ENCODE measurements at places on chromosomes 1 and 21.

DNA sequence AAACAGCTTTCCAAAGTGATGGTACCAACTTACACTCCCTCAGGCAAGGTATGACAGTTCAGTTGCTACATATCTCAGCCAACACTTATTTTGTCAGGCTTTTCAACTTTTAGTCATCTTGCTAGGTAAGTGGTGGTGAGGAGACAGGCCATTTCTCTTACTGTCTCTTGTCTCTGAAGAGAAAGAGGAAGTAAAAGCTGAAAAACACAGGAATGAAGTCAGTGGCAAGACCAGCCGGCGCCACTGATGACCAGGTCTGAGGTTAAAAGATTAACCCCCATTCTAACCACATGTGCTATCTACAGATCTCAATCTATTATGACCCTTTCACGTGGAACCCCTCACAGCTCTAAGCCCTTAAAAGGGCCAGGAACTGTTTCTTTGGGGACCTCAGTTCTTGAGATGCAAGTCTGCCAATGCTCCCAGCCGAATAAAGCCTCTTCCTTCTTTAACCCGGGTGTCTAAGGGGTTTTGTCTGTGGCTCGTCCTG is 4.2 kb downstream of the ADCY10 start:
- no peak for DNase-seq

DNA sequence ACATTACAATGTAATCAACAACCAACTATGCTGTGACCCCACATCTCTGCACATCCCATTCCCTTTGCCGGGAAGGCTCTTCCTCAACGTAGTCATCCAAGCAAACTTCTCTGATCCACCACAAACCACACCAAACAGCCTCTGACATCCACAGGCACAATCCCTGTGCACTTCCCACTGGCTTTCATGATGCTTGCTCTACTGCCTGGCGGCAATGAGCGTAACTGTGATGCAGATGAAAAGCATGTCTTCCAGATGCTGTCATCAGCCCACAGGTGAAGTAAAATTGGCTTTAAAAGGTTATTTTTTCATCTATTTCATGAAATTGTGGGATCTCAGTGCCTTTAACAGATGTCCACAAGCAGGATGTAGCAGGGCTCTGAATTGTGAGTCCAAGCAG is 635.2 kb downstream of the SMYD3 start:
- DNase-seq, result no peak

GRCh38 chr21:35475762-35476161 is 426.7 kb upstream of the RUNX1 start:
- no peak for DNase-seq

DNA sequence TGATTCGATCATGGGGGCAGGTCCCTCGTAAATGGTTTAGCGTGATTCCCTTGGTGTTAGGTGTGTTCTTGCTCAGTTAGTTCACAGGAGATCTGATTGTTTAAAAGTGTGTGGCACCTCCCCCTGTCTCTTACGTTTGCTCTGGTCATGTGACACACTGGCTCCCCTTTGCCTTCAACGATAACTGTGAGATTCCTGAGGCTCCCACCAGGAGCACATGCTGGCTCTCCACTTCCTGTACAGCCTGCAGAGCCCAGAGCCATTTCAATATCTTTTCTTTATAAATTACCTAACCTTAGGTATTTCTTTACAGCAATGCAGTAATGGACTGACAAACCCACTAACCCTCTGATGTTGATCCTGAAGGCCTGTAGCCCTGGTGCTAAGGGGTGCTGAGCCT is 141.9 kb downstream of the FCRL5 start:
- DNase-seq, result no peak

DNA sequence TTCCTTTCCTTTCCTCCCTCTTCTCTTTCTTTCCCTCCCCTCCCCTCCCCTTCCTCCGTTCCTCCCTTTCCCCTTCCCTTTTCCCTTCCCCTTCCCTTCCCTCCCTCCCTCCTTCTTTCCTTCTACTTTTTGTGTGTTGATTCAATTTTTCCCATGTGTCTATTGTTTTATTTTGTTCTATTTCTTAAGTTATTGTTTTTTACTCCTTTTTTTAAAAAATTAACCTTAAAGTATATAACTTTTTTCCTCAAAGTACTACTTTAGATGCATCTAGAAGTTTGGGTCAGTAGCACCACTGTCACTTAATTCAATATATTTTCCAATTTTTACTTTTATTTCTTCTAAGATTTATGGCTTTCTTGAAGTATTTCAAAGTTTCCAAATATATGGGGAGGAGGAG is 448.2 kb upstream of the VAMP3 start:
- no peak for DNase-seq

DNA sequence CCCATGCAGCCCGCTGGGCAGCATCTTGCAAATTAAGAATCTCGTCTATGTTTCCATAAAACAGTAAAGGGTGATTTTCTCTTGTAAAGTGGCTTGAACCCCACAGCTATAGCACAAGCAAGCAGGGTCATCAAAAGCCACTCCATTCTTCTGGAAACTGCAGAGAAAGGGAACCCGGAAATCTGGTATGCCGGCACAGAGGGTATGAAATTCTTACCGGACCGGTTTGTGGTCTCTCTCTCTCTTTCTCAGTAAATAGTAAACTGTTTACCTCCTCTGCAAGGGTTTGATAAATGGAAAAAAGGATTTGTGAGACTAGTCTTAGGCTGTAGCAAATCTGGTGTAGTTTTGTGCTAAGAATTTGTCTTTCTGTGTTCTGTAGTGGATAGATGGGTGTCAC is 2.7 kb upstream of the ADSS2 start:
- DNase-seq, result no peak

- DNase-seq, result no peak
Observed at GRCh38 chr21:44575307-44576024, 1.9 kb downstream of the KRTAP10-4 start.

GRCh38 chr1:91814448-91814847 is 71.5 kb downstream of the TGFBR3 start:
- no peak for DNase-seq

GRCh38 chr1:153760440-153760839 is 14.8 kb upstream of the SLC27A3 start:
- no peak for DNase-seq

DNA sequence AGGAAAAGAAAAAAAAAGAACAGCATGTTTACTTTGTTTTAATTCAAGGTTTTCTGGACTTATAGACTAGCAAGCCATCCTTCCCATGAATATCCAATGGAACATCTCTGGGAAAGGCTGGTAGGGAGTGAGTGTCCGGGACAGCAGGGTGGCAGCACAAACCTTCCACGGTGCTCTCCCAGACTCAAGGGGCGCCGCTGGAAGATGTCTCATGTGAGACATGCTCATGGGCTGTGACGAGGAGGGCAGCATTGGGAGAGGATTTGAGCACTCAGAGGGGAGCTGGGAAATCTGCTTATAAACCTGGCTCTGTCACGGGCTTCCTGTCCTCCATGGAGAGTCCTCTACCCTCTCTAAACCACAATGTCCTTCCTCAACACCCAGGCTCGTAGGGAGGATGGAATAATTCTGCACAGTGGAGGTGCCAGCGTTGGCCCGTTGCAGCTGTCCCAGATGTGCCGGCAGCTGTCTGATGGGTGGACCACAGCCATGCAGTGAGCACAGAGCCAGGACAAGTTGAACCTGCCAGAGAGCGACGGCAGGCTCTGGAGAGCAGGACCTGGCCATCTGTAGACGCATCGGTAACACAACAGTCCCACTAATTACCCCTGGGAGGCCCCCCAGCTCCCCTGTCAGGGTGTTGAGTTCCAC is 100.1 kb upstream of the IGSF21 start:
- DNase-seq, result no peak

Measured in stimulated activated CD4-positive, alpha-beta T cell treated with anti-CD3 and anti-CD28 coated beads, Interleukin-4, amount 100 ng/mL, for 1 hour (primary cell).